CD4-positive, alpha-beta T cell treated with Interleukin-4 for 4 hours (primary cell): ENCODE measurements at places on chromosomes 3 and 15.

DNA sequence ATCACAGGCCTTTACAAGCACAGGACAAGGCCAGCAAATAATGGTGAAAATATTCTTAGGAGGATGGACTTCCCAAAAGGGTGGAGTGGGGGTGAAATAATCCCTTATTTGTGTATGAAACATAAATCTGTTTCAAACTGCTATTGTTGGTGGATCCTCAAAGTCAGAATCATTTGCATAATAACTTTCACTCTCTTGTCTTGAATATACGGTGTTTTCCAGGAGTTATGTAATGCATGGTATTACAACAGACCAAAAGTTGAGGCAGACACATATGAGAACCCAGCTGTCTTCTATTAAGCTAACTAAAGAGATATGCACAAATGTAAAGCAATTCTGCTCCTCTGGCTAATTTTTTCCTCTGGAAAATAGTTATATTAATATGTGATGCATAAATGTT, 57.7 kb downstream of the PRTG start:
- peak; percentile 5 for DNase-seq

GRCh38 chr3:65303431-65303830, 615.6 kb upstream of the ADAMTS9 start:
- DNase-seq, result no peak

DNA sequence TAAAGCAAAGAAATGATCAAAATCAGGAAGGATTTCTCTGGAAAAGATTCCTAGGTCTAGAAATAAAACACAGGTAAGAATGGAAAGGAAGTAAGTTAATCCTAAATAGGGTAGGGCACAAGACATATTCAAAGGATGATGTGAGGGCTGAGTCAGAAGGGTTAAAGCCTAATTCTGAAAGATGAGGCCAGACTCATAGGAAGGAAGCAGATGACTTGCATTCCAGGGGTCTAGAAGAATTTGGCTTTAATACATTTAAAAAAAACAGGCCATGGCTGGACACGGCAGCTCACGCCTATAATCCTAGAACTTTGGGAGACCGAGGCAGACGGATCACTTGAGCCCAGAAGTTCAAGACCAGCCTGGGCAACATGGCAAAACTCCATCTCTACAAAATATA, 3.2 kb downstream of the SSR3 start:
- no peak for DNase-seq

- DNase-seq, result no peak
Measured at GRCh38 chr3:58691997-58692396, 25.4 kb upstream of the FAM3D start.

DNA sequence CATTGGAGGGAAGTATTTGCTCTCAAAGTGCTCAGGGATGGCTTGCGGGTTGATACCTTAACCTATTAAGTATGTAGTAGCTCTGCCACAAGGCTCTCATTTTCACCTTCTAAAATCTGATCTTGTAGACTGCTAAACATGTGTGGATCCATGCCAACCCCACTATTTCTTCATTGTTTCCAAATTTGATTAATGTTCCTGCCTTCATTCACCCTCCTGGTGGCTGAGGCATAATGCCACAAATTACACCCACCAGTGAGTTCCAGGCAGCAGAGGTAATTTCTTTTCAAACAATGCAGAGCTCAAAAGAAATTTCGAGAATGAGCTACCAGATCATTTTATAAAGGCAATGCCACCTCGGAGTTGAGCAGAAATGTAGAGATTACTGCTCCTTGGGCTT, 71.0 kb downstream of the EDEM1 start:
- DNase-seq, result no peak

DNA sequence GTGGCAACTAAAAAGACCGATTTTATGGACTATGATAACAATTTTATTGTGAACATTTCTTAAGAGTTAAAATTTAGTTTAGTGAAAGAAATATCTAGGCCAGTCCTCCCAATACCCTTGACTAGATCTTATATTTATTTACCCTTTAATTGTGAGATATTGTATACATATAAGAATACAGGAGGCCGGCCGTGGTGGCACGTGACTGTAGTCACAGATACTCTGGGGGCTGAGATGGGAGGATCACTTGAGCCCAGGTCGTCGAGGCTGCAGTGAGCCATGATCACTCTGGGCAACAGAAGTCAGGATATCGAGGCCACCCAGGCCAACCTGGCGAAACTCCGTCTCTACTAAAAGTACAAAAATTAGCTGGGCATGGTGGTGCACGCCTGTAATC, 756 bp upstream of the RMDN3 start:
- DNase-seq, result no peak

DNA sequence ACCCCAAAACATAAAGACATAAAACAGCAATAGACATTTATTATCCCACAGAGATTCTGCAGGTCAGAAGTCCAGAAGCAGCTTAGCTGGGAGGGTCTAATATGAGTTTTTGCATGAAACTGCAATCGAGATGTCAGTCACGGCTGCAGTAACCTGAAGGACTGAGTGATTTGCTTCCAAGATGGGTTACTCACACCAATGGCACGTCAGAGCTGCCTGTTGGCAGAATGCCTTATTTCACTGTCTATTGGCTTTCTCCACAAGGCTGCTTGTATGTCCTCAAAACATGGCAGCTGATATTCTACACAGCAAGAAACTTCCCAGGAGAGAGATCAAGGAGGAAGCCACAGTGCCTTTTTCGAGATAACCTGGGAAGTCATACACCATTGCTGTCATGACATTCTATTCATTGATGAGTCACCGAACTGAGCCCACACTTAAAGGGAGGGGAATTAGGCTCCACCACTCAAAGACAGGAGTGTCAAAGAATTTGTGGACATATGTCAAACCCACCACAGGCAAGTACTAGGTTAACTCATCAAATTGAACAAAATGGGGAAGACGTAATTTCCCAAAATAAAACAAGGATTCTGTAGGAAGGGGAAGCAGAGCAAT, 122.2 kb downstream of the SYNPR start:
- DNase-seq, result no peak

DNA sequence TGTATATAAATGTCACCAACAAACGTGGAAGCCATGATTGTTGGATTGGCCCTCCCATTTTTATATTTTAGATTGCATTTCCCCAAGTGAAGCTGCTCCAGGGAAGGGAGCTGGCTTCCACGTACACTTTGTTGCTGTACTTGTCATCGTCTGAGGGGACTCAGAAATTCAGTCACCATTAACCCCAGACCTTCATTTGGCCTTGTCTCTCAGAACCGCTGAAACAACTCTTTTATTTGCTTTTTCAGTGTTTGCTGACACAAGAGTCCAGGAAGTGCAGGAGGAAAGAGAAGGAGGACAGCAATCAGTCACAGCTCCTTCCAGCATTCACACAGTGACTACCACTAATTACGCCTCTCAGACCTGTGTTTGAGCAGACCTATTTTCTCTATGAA, 276.5 kb downstream of the TBL1XR1 start:
- DNase-seq, result no peak

DNA sequence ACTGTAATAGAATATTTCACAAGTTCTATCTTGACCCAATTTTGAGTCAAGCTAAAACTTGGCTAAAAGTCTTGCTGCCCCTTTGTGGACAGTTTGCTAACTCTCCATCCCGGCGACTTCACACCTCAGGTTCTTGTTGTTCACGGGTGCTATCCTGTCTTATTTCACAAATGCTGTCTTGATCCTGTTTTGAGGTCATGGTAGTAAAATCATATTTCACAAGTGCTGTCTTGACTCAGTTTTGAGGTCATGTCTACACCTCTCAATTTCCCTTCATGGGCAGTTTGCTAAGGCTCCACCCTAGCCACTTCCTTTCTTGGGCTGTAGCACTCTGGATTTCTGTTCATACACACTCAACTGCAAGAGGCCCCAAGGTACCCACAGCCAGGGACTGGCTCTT, 45.0 kb upstream of the GK5 start:
- DNase-seq, result peak; percentile 73

GRCh38 chr15:43930079-43930478, 103.3 kb downstream of the WDR76 start:
- DNase-seq, result no peak

GRCh38 chr3:100947119-100947518, 46.1 kb downstream of the ABI3BP start:
- no peak for DNase-seq

GRCh38 chr3:116877968-116878367, 168.4 kb downstream of the TUSC7 start:
- DNase-seq, result no peak

DNA sequence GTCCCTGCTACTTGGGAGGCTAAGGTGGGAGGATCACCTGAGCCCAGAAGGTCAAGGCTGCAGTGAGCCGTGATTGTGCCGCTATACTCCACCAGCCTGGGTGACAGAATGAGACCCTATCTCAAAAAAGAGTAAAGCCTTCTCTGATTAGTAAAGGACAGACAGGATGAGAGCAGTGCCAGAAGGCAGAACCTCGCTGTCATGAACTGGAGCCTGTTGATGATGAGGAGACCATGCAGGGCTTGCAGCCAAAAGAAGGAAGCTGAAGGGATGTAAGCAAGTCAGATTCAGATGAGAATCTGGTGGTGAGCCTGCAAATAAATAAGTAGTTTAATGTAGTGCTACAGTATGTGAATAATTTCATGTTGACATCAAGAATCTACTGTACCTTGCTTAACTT, 52.8 kb downstream of the USP50 start:
- DNase-seq, result no peak

DNA sequence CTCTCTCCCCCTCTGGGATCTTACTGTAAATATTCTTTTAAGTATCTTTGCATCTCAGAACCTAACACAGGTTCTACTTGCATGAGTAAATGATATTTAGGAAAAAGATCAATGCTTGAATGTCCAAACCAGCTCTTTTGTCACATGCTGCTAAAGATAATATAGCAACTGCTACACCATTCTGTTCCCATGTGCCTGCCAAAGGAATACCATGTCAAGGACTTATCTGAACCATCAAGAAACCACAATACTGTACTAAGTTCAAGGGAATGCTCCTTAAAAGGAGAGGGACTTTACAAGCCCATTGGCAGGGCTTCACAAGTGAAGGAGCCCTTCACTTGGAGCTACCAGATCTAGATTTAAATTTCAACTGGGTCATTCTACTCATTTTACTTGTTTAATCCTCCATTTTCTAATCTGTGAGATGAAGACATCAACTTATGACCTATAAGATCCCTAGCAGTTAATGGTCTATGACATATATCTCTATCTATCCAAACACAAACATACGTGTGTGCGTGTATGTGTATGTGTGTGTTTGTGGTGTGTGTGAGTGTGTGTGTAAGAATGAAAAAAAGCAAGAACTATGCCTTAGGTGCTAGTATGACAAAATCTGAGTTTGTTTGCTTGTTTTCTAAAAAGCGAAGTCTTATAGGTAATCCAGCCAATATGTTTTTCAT, 13.0 kb upstream of the SEC62 start:
- DNase-seq, result no peak

- no peak for DNase-seq
Measured at GRCh38 chr3:104069114-104069513, 1297.6 kb upstream of the ALCAM start.

DNA sequence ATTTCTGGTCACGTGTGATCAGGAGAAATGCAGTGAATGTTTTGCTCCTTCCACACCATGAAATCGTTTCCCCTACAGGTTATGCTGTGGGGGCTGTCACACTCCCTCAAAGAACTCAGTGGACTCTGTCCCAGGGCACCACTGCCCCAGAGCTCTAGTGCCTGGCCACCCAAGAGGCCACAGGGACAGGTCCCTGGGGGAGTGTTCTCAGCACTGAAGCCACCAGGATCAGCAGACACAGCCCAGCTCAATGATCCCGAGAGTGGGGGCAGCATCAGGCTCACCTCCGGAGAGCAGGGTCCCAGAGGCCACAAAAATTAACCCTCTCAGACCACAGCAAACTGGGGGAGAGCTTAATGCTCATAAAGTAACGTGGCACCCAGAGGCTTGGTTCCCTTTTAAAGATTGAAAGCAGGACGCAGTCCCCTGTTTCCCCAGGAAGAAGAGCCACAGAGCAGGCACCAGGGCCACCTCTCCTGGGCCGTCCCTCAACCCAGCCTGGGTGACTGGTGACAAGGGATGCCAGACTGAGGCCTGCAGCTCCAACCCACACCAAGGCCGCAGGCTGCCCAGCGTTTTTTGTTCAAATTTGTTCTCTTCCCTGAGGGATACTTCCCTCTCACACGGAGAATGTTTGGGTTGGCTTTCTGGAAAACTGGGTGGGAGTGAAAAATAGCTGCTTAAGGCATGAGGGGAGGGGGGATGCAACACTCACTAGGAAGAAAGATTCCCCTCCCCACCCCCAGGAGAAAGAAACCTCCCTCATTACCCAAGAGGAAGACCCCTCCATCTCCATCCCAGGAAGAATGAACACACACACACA, 123.3 kb upstream of the IGF1R start:
- no peak for DNase-seq

- DNase-seq, result no peak
Measured at GRCh38 chr3:158718490-158719170, 13.6 kb downstream of the RARRES1 start.

- no peak for DNase-seq
Measured at GRCh38 chr3:54818486-54818885, 109.4 kb downstream of the LRTM1 start.

DNA sequence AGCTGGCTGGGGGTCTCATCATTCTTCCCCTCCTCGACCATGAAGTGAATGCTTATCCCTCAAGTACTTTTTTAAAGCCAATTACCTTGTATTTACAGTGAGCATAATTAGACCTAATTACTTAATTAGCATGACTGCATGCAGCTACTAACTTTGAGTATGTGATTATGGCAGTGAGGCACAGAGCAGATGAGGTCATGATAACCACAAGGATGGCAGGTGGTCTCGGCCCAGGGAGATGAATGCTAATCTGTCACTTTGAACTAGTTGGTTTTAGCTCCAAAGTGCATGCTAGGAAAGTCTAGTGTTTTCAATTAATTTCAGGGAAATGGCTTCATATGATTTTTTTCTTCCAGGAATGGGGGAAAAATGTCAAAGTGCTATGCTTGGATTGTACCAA, 233.8 kb downstream of the NTRK3 start:
- DNase-seq, result no peak

- no peak for DNase-seq
Measured at GRCh38 chr3:29374226-29374625, 93.4 kb downstream of the RBMS3 start.

DNA sequence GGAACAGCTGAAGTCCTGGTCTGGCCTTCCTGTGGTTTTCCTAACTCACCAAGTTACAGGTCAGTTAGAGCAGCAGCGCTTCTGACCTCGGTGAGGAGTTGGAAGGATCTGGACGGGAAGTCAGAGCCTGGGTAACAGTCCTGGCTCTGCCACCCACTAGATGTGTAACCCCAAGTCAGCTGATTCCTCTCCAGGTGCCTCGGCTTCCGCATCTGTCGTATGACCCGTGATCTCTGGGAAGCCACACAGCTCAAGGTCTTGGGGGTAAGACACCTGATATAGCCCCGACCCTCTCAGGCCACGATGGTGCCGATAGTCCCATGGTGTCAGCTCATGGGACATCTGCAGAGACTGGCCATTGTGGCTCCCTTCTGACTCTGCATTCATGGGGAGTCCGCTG, 8.3 kb upstream of the PIGZ start:
- no peak for DNase-seq
